ENCODE measurements at places on chromosomes 3 and 15.

DNA sequence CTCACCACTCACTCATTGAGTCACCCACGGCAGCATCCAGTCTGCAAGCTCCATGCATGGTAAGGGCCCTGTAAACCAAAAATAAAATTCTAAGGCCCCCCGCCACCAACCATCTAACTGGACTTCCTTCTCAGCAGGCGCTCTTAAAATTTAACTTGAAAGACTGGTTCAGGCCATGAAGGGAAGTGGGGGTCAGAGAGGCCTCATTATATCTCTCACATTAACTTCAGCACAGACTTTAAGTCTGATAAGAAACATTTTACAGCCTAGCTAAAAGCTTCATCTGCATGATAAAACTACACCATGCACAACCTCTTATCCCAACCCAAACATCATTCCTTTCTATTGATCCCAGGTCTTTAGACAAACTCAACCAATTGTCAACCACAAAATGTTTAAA lies 38.5 kb downstream of the FBLN2 start:
- DNase-seq = no peak

- no peak for DNase-seq
These were observed 142.9 kb downstream of the ATG7 start for GRCh38 chr3:11415099-11415498.

- no peak for DNase-seq
These were observed 90.4 kb upstream of the ROPN1 start for GRCh38 chr3:124082343-124082742.

DNA sequence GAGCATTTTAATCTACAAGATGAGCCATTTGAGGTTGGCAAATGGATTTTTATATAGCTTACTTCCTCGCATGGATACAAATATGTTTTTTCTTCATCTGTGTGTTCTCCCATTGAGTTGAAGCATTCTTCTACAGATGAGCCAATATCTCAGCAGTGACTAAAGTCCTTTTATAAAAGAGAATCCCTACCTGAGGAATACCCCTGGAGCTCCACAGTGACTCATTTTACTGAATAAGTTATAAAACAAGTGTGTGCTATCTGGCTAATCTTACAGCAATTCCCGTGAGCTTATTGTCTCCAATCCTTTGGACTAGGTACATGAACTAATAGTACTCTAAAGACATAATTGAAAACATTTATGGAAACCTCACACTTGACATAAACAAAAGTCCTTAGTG lies 354.2 kb upstream of the BCHE start:
- DNase-seq = no peak

- no peak for DNase-seq
These were observed 10.5 kb upstream of the SH3GL3 start for GRCh38 chr15:83436513-83437158.

DNA sequence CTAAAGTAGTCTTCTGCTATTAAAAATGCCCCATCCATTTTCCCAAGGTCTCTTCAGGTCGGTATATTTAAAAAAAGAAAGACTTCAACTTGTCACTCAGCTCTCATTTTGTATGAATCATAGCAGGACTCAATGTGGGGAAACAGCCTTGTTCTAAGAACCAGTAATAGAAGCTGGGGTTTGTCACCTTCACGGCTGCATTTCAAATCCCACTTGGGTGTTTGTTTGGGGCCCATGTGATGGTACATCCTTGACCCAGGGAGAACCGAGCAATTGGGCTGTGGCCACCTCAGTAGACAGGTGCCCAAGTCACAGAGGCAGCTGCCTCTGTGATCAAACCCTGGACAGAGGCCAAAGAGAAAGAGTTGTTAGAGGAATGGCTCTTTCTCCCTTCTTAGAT lies 70.3 kb upstream of the ARL8B start:
- no peak for DNase-seq

DNA sequence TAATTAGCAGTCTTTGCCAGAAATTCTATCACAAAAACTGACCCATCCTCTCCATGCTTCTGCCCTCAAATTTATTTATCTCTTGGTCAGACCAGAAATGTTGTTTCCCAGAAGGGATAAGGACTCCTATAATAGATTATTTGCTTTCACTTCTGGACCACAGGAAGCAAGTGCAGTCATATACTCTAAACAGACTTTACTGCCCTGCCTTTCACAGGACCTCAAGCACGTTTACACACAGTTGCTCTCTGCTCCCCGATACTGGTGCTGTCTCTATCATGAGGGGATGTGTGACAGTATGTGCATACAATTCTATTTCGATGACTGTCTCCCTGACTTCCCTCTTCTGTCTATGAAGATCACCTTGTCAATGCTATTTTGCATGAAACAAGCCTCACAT lies 205.5 kb upstream of the TGFBR2 start:
- DNase-seq = no peak

- peak; percentile 30 for DNase-seq
These were observed at the start of gene ALS2CL for GRCh38 chr3:46693038-46693891. TSS of gene ALS2CL (minus strand) at chr3:46693679. CDS start at chr3:46689440, 4,239 bp downstream.

- no peak for DNase-seq
These were observed 109.2 kb upstream of the FHIT start for GRCh38 chr3:61360297-61360965.

GRCh38 chr3:148367756-148368155 lies 329.9 kb upstream of the AGTR1 start:
- no peak for DNase-seq

- DNase-seq = no peak
These were observed 10.4 kb downstream of the KBTBD12 start for GRCh38 chr3:127925384-127925783.

GRCh38 chr3:40511031-40511718 lies 5.3 kb downstream of the ZNF620 start:
- no peak for DNase-seq

- DNase-seq = no peak
These were observed 215.5 kb downstream of the LRRC3B start for GRCh38 chr3:26838026-26838425.

DNA sequence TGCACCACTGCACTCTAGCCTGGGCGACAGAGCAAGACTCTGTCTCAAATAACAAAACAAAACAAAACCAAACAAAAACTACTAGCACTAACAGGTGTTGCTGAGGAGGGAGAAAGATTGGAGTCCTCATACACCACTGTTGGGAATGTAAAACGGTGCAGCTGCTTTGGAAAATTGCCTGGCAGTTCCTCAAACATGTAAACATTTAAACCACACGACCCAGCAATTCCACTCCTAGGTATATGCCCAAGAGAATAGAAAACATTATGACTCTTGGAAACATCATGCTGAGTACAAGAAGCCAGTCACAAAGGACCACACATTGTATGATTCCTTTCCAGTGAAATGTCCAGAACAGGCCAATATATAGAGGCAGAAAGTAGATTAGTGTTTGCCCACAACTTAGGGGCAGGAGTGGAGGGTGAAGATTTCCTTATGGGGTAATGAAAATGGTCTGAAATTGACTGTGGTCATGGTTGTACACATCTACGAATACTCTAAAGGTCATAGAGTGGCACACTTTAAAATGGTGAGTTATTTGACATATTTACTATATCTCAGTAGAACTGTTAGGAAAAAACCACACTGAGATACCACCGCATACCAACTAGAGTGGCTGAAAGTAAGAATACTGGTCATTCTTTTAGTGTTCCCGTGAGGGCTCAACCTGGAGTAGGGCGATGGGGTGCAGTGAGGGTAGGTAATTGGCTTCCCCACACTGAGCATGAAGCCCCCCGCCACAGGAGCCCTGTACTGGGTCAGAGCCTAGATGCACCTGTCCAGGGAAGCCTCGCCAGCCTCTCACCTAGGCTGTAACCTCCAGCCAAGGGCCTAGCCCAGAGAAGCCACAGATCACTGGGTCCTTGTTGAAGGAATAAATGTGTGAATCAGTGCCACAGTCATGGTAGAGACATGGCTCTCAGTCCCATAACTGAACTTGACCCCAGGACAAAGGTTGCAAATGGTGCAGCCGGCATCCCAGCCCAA lies 131.1 kb downstream of the NUP210 start:
- no peak for DNase-seq

- no peak for DNase-seq
These were observed 1.1 kb downstream of the SSR3 start for GRCh38 chr3:156553705-156554356.

DNA sequence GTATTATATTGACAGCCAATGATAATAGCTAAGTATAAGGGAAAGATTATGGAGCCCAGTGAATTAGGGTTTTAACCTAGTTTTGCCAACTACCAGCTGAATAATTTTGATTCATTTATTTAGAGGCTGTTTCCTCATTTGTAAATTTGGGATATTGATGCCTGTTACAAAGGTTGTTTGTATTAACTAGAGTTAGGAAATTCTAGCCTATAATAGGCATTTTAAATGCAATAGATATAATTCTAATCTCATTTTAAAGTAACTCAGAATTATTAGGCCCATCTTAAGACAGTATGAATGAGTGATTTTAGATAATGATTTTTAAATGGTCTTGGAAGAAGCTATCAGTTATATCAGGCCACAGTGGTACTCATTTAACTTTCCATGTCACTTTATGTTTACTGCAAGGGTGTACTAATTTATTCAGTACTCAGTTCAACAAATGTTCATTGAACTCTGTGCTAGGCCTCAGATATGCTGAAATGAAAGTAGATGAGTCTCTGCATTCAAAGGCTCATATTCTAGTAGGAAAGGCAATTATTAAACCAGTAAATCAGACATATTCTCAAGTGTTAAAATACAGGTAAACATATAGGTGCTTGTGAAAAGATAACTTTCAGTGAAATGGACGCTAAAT lies 200.8 kb downstream of the KLHL25 start:
- no peak for DNase-seq

DNA sequence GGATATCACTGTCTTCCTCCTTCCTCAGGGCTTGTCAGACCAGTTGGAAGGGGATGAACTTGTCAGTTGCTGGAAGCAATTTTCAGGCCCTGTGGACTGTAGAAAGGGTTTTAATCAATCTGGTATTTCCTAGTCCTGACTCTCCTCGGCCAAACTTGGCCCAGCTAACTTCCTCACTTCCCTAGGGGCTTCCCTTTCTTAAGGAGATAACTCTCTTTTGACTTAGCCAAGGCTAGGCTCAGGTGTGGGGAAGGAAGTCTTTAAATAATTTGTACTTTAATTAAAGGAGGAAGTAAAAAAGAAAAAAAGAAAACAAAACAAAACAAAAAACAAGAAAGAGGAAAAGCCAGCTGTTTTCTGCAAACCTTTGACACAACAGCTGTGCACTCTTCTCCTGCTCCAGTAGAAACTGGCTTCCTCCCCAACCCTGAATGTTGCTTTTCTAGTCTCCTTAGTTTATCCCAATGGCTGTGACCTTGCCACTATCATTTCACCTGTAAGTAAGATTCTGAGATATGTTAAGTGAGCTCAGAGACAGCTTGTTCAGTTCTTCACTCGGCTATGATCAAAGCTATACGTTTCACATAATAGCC lies 53.0 kb upstream of the ST3GAL6 start:
- no peak for DNase-seq

DNA sequence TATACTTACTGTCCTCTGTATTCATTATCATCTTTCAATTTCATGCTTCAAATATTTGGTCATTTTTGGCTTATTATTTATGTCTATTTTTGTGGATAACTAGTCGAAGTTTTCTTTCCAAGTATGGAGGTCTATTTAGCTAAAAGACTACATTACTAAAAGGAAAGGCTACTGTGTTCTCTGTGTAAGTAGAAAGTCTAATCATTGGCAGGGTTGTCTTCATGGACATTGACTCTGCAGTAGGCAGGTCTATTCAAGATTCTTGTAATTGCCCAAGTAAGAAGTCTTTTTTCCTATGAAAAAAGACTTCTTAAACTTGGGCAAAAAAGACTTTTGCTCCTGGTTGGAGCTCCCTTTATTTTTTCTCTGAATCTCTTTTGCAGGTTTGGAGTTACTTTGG lies 368.6 kb upstream of the GRM7 start:
- DNase-seq = no peak

DNA sequence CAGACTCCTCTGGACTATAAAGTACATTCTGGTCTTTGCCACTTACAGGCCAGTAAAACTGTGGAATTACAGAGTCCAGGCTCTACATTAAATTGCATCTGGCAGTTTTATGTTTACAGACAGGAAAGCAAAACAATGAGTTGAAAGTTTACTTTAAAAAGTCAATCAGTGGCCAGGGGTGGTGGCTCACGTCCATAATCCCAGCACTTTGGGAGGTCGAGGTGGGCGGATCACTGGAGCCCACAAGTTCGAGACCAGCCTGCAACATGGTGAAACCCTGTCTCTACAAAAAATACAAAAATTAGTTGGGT lies 53.8 kb downstream of the TM4SF4 start:
- no peak for DNase-seq

DNA sequence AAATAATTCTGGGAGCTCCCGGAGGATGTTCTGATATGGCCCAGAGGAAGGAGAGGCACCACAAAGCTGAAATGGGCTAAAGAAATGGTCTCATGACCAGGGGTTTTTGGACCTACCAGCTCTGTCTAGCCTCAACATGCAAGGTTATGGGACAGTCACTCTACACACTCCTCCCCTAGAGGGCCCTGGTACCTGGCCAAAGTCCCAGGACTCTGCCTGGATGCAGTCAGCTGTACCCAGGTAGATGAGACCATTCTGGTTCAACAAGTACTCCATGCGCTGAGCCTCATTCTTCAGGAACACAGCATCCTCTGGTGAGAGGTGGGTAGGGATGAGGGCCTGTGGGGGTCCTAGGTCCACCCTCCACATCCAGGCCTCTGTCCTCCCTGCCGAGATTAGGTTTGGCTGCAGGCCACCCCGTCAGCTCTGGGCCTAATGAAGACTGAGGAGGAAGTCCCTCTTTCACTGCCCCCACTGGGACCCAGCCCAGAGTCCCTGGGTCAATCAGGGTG lies 9.5 kb downstream of the EPB42 start:
- DNase-seq = no peak

- DNase-seq = no peak
These were observed 39.3 kb downstream of the DGKG start for GRCh38 chr3:186322761-186323160.

GRCh38 chr15:47513471-47513870 lies 203.8 kb upstream of the SEMA6D start:
- no peak for DNase-seq

Data from activated CD8-positive, alpha-beta memory T cell treated with anti-CD3 and anti-CD28 coated beads for 48 hours (primary cell).